ENCODE measurements at places on chromosomes 2 and 18.
A peak's percentile ranks its signal among the peaks of the same experiment; 100 is the strongest.

DNA sequence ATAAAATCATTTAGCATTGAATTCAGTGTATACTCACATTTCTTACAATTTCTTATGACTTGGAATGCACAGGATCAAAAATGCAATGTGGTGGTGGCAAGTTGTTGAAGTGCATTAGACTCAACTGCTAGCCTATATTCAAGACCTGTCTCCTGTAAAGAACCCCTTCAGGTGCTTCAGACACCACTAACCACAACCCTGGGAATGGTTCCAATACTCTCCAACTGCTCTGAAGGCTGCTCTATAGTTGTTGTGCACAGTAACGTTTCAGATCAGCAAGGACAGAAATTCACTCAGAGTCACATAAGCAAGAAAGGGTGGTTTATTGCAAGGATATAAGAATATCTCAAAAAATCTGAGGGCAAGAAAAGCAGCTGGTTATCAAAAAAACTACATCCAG lies 6.5 kb downstream of the GKN1 start:
- no peak for DNase-seq

DNA sequence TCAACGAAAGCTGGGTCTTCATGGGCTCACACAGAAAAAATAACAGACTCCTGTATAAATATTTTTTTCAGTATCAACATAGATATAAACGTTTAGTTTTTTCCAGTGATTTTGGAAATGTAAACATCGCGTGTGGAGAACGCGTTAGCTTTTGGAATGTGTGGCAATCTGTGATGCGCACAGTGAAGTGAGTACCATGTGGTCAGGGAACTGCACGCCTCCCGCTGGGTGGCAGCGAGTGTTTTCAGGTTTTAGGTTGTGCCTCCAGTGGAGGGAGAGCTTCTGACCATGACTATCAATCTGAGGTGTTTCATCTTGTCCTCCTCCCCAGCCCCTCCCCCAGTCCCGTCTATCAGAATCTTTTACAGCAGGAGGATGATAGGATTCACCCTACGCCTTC lies 127.8 kb downstream of the ARHGAP28 start:
- DNase-seq, result no peak

GRCh38 chr2:212949786-212950185 lies 201.6 kb downstream of the IKZF2 start:
- no peak for DNase-seq

GRCh38 chr18:44802508-44802907 lies 121.8 kb downstream of the SETBP1 start:
- no peak for DNase-seq

GRCh38 chr2:53170466-53170865 lies 597.1 kb upstream of the CHAC2 start:
- DNase-seq, result no peak

DNA sequence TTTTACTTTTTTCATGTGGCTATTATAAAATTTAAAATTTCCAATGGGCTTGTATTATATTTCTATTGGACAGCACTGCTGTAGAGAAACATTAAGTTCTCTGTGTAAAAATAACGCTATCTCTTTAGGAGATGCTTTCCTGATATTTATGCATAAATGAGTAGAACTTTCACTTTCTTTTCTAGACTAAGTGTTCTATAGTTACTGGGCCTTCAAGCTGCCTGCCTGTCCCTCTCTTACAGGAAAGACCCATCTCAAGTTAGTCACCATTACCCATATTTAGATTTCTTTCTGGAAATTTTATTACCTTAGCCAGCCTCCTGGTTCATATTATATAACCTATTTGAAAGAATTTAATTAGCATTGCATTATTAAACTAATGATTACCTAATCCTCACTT lies 4.8 kb downstream of the ITGA4 start:
- peak; percentile 19 for DNase-seq

All from T-helper 2 cell (primary cell).